Activated CD8-positive, alpha-beta T cell treated with anti-CD3 and anti-CD28 coated beads, Interleukin-2, amount 10 ng/mL, durations not matched to agents 7 days and 5 days (primary cell): ENCODE measurements at places on chromosomes 2 and 18. TPM values are rescaled to one million over a fixed set of nuclear protein-coding genes. Genes with fewer than 3 reads are reported as not detected.

DNA sequence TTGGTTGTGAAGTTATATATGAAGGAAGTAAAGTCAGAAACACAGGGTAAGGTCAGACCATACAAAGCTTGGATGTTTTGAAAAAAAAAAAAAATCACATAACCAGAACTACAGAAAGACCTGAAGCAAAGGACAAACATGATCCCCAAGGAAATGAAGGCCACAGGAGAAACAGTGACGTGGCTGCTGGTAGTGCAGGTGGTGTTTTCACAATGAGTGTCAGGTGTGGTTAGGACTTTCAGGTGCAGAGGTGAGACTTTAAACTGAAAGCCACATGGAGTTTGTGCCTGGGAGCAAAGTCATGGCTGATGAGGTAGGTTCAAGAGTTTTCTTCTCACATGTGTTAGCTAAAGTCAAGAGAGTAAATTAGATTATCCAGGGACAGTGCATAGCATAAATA is 270.7 kb downstream of the PIEZO2 start:
- no peak for DNase-seq
- H3K27ac ChIP-seq: no peak overlapping the region
- no peaks in the 10 kb centered on the region for H3K4me1 ChIP-seq
- no peaks in the 10 kb centered on the region for H3K36me3 ChIP-seq
- no peaks in the 10 kb centered on the region for H3K27me3 ChIP-seq

The GLB1L gene
- total RNA-seq: 3.4 TPM

- no peaks in the 10 kb centered on the region for H3K27me3 ChIP-seq
- no peak for DNase-seq
- H3K4me3 ChIP-seq: no peak overlapping the region
- peaks cover 6% of the 10 kb centered on the region for H3K4me1 ChIP-seq
These were observed 45.1 kb downstream of the HDAC4 start for GRCh38 chr2:239355724-239356123.

- no peak for DNase-seq
- no peak overlapping the region for H3K27ac ChIP-seq
- H3K4me1 ChIP-seq: peaks cover 32% of the 10 kb centered on the region
- H3K4me3 ChIP-seq: no peak overlapping the region
- H3K27me3 ChIP-seq: no peaks in the 10 kb centered on the region
- H3K36me3 ChIP-seq: peaks cover 26% of the 10 kb centered on the region
These were observed 41.2 kb downstream of the PCARE start for GRCh38 chr2:29033172-29033571.

DNA sequence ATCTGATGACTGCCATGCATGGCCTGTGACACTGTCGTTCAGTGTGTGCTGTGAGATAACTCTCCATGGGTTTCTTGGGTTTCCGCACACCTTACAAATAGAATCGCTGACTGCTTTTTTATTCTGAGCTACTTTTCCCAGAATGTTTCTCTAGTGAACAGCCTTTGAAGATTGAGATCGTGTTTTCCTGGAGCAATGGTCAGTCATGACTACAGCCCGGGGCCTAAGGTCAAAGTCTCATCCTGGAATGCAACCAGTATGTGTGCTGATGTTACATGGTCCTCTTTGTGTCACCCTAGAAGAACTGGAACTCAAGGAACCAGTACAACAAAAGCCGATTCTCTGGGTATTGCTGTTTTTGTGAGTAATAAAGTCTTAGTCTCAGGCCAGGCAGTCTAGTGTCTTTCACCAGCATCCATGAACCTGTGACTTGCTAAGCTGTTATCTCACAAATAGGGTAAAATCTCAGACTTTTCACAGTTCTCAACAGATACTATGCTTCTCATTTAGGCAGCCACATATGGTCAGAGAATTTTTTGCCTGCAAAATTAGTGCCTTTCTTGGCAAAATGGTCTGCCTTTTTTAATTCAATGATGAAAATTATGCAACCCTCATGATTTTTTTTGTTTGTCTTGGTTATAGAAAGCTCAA is 124.9 kb upstream of the PIEZO2 start:
- H3K4me1 ChIP-seq: no peaks in the 10 kb centered on the region
- no peak overlapping the region for H3K27ac ChIP-seq
- H3K27me3 ChIP-seq: no peaks in the 10 kb centered on the region
- no peaks in the 10 kb centered on the region for H3K36me3 ChIP-seq

- DNase-seq: peak; percentile 66
- no peaks in the 10 kb centered on the region for H3K4me1 ChIP-seq
- H3K4me3 ChIP-seq: no peak overlapping the region
- H3K27me3 ChIP-seq: no peaks in the 10 kb centered on the region
- H3K27ac ChIP-seq: no peak overlapping the region
These were observed 25.5 kb upstream of the PXDN start for GRCh38 chr2:1769703-1770422.

- peak overlapping the region; percentile 65 for H3K4me3 ChIP-seq
- peaks cover 2% of the 10 kb centered on the region for H3K36me3 ChIP-seq
- H3K4me1 ChIP-seq: peaks cover 93% of the 10 kb centered on the region
- no peak for DNase-seq
- no peaks in the 10 kb centered on the region for H3K27me3 ChIP-seq
These were observed 36.8 kb upstream of the EML4 start for GRCh38 chr2:42132191-42132965.

The KCNJ13 gene
- total RNA-seq: not detected

The ATG9A gene
- total RNA-seq: 51.7 TPM

The DUSP2 gene
- 21.2 TPM for total RNA-seq

The PPP1R1C gene
- total RNA-seq: not detected

- no peak for DNase-seq
- H3K4me3 ChIP-seq: no peak overlapping the region
- no peaks in the 10 kb centered on the region for H3K36me3 ChIP-seq
- no peaks in the 10 kb centered on the region for H3K27me3 ChIP-seq
- no peaks in the 10 kb centered on the region for H3K4me1 ChIP-seq
- H3K27ac ChIP-seq: no peak overlapping the region
These were observed 80.3 kb upstream of the GATA6 start for GRCh38 chr18:22088996-22089640.

The SERPINB4 gene
- not detected for total RNA-seq

The INHBB gene
- not detected for total RNA-seq

GRCh38 chr2:30382995-30383394 is 64.1 kb upstream of the LCLAT1 start:
- H3K27ac ChIP-seq: no peak overlapping the region
- H3K4me1 ChIP-seq: no peaks in the 10 kb centered on the region
- H3K27me3 ChIP-seq: peaks cover 2% of the 10 kb centered on the region
- no peak for DNase-seq
- H3K36me3 ChIP-seq: no peaks in the 10 kb centered on the region

DNA sequence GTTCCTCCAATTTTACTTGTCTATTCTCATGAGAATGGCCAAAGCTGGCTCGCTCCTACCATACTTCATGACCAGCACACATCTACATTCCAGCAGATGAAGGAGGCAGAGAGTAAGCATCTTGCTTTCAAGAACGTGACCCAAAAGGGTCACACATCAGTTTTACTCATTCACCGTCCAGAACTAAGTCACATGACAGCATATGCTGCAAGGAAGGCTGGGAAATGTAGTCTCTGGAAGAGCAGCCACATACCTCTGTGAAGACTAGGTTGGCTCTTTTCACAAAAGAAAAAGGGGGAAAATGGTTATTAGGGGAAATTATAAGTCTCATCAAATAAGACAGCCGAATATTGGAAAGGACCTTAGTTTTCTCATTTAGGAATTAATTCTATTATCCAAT is 835.3 kb downstream of the EPHA4 start:
- no peaks in the 10 kb centered on the region for H3K4me1 ChIP-seq
- no peaks in the 10 kb centered on the region for H3K36me3 ChIP-seq
- no peak overlapping the region for H3K4me3 ChIP-seq
- no peak overlapping the region for H3K27ac ChIP-seq
- no peaks in the 10 kb centered on the region for H3K27me3 ChIP-seq

DNA sequence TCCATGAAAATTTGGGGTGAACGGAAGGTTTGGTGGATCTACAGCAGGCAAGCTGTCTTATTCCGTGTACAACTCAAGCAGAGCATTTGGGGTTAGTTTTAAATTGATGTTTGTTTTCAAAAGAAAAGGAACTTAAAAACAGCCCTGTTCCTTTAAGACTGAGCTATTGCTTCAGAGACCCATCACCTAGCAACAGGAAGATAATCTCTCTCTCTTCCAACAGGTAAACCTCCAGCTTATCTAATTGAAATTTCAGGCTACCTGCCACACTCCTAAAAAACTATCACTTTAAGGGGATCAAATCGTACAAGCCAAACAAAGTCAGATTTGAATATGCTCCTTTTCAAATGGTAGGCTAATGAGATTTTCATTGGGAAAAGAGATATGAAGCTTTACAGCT is 101.8 kb downstream of the RNF152 start:
- no peak overlapping the region for H3K27ac ChIP-seq
- no peak overlapping the region for H3K4me3 ChIP-seq
- no peaks in the 10 kb centered on the region for H3K36me3 ChIP-seq
- no peaks in the 10 kb centered on the region for H3K4me1 ChIP-seq
- no peak for DNase-seq

DNA sequence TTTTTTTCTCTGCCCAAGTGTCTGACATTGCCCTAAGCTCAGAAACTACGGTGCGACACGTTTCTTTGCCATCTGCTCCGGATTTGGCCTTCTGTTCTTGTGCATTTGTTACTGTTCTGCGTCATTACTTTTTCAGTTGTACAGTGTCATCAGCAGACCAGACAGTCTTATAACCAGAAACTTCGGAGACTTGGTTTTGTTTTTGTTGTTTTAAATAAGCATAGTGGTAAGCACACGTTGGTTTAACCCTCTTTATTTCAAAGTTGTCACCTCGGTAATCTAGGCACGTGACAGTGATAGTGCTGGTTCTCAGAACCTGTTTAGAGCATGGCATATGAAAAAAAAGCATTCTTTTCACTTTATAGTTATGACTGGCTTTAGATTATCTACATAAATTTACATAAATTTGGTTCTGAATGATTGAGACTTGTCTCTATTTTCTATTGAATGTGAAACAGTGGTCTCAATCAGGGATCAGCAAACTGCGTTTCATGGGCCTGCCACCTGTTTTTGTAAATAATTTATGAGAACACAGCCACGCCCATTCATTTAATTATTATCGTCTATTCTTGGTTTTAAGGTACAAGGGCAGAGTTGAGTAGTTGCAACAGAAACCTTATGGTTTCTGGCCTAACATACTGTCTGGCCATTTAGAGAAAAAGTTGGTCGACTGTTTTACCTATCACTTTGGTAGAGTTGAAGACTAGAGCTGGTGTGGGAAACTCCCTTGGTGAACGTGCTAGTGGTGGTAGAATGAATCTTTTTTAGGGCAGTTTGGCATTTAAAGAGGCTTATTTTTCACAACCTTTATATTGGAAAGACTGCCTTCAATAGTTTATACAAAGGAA is 106.5 kb downstream of the ZNF532 start:
- H3K4me3 ChIP-seq: no peak overlapping the region
- H3K4me1 ChIP-seq: no peaks in the 10 kb centered on the region
- peaks cover 16% of the 10 kb centered on the region for H3K27me3 ChIP-seq
- H3K36me3 ChIP-seq: no peaks in the 10 kb centered on the region
- DNase-seq: no peak

DNA sequence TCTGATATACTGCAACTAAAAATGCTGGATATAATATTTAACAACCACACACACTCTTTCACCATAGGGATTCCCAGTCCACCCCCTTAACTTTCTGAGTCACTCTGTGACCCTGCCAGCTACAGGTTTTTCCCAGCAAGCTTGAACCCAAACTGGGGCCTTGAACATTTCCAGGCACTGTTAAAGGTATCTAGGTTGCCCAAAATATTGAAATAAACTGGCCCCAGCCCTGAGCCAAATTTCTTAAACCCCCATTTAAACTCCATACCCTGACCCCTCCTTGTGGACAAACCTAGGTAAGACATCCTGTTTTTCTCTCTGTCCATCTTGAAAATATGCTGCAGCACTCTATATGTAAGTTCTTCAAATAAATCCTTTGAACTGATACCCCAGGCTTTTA is 19.7 kb upstream of the DCTN1 start:
- H3K36me3 ChIP-seq: no peaks in the 10 kb centered on the region
- no peak overlapping the region for H3K4me3 ChIP-seq
- peaks cover 9% of the 10 kb centered on the region for H3K27me3 ChIP-seq
- H3K27ac ChIP-seq: no peak overlapping the region
- peak; percentile 51 for DNase-seq
- peaks cover 5% of the 10 kb centered on the region for H3K4me1 ChIP-seq

DNA sequence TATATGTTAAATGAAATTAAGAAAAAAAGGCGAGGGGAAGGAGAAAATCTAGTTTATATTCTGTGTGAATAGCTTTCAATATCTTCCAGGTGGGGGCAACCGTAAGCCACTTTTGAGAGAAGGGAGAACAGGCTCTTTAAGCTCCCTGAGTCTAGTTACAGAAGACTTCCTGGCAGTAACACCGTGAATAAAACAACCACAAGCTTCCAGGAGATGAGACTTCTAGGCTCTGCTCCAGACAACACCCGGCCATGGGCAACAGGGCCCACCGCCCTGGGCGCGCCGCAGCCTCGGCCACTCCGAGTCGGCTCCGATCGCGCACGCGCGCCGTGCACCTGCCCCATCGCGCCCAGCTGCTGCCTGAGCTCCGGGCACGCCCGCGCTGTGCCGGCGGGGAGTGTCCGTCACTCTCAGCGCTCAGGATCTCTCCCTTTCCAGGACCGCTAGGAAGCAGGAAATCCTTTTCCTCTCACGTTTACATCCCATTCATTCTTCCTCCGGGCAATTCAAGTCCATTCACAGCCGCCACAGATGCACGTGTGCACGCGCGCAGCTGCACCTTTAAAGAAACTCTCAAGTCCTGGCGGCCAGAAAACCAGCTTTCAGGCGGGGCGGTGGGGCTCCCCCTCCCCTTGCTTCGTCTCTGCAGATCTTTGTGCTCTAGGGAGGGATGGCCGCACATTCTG is 19.4 kb upstream of the PAX3 start:
- H3K4me1 ChIP-seq: peaks cover 9% of the 10 kb centered on the region
- DNase-seq: peak; percentile 52
- no peaks in the 10 kb centered on the region for H3K36me3 ChIP-seq
- H3K27me3 ChIP-seq: peaks cover 51% of the 10 kb centered on the region
- peak overlapping the region; percentile 69 for H3K4me3 ChIP-seq

The RAD51AP2 gene
- total RNA-seq: not detected

- no peaks in the 10 kb centered on the region for H3K27me3 ChIP-seq
- H3K36me3 ChIP-seq: no peaks in the 10 kb centered on the region
- no peak for DNase-seq
- H3K27ac ChIP-seq: no peak overlapping the region
- no peaks in the 10 kb centered on the region for H3K4me1 ChIP-seq
These were observed 513.8 kb upstream of the POU3F3 start for GRCh38 chr2:104340162-104340561.

DNA sequence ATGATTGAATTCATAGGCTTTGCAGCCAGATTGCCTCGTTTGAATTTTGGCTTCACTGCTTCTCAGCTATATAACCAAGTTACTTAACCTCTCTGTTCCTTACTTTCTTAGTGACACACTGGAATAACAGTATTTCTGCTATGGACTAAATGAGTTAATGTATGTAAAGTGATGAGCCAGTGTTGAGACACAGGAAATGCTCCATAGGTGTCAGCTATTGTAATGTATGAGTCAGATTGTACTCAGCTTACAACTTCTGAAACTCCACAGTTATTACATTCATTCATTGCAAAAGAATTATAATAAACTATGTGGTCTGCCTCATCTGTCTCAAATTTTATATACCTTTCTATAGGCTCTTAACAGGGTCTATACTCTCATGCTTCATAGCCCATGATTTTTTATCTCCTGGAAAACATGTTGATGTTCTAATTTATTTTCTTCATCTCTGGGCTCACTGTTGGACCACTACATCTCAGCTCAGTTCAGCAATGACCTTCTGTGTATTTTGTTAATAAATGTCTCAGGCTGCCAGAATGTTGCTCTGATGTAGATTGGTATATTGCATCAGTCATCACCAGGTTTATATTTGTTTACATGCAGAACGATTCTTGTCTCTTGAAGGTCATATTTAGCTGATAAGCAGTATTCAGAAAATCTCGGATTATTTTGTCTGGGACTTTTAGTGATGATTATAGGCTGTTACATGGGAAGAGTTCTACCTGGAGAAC is 76.2 kb downstream of the MAP3K20 start:
- no peaks in the 10 kb centered on the region for H3K27me3 ChIP-seq
- H3K4me1 ChIP-seq: peaks cover 34% of the 10 kb centered on the region
- H3K27ac ChIP-seq: no peak overlapping the region
- DNase-seq: no peak
